ENCODE measurements at places on chromosomes 1 and 21. TPM values are rescaled to one million over a fixed set of nuclear protein-coding genes. Genes with fewer than 3 reads are reported as not detected.

Gene TCHH
- 0.02 TPM for total RNA-seq

DNA sequence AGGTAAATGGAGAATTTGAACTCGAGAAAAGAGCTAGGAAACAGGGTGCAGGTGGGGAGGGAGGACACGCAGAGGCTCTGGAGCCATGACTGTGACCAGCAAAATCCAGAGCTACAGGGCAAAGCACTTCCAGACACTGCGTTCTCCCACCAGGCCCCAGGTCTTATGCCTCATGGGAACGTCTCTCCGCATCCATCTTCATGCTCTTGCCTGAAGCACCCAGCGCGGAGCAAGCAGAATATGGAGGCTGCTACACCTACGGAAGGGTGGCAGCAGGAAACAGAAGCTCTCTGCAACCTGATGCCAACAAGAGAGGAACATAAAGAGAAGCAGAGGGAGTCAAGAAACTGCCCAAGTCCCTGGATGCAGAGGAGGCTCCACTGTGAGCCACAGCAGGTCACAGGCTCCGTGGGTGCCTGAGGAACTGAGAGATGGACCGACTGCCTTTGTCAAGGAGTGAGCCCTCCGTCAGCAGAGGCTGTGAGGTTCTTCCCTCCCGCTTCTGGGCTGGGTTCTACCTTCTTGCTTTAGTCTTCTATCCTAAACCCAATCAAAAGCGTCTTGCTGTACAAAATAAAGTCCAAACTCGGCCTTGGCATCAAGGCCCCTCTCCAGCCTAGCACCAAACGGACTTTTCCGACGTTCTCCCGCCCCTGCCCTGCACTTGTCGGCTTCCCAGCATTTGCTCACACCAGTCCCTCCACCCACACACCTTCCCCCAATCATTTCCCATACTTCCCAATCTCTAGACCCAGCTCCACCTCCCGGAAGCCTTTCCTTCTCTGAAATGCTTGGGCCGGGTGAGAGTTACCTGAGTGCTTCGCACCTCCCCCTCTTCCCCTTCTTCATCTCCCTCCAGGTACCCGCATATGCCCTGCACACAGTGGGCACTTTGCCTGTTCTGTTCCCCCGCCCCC is 930 bp downstream of the DHCR24 start:
- no peak for DNase-seq

DNA sequence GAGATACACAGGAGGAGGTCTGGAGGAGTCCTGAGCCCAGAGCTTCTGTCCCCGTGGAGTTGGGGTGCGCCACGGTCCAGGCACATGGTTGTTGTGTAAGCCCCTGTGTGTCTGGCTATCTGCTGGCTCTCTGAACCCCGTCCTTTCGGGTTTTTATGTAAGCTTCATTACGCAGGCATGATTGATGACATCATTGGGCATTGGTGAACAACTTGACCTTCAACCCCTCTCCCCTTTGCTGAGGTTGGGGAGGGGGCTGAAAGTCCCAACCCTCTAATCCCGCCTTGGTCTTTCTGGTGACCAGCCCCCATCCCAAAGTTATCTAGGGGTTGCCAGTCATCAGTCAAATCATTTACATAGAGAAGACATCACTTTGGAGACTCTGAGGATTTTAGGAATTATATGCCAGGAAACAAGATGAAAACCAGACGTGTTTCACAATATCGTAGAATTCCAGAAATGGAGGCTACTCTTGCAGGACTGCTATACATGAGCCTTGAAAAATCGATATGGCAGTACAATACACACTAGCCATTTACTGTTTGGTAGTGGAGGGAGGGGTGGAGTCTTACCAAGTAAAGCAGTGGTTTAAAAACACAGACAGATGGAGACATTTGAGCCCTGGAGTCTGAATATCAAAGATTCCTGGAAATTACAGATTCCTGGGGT is 69.8 kb upstream of the SCAF4 start:
- DNase-seq: no peak

GRCh38 chr1:19468397-19468956 is 16.9 kb downstream of the CAPZB start:
- DNase-seq: peak; percentile 46

- no peak for DNase-seq
These were observed 74.4 kb downstream of the PTGS2 start for GRCh38 chr1:186605762-186606350.

- DNase-seq: no peak
These were observed 26.3 kb downstream of the KCNN3 start for GRCh38 chr1:154843636-154844296.

- DNase-seq: no peak
These were observed 66.8 kb downstream of the TBCE start for GRCh38 chr1:235434001-235434400.
